ENCODE measurements at places on chromosomes 1 and 21. TPM values are rescaled to one million over a fixed set of nuclear protein-coding genes. Genes with fewer than 3 reads are reported as not detected.

- DNase-seq = no peak
Measured at GRCh38 chr1:156098784-156099183, 15.7 kb upstream of the LMNA start.

HOOK1 gene
- total RNA-seq = 8.4 TPM

LIPI gene
- total RNA-seq = not detected

C1orf94 gene
- total RNA-seq = not detected

DNA sequence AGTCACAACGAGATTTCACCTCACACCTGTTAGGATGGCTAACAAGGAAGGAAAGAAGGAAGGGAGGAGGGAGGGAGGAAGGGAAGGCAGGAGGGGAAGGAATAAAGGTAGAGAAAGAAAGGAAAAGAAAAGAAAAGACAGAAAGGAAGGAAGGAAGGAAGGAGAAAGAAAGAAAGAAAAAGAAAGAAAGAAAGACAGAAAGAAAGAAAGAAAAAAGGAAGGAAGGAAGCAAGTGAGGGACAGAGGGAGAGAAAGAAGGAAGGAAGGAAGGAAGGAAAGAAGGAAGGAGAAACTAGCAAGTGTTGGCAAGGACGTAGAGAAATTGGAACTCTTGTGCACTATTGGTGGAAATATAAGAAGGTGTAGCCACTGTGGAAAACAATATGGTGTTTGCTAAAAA is 52.2 kb downstream of the CCDC185 start:
- no peak for DNase-seq

DNA sequence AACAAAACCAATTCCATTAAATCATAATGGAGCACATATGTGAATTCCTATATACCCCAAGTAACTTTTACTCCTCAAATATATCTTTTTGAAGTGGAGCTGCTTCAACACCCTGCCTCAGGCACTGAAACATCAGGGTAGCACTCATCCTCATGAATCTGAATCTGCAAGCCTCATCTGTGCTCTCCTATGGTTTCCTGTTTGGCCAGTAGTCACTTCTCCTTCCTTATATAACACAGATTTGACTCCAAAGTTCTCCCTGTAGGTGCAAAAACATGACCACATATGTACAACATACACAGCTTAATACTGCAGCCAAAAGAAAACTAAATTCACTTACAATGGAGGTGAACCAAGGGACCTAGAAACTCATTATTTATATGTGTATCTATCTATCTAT is 7.2 kb downstream of the TRIT1 start:
- DNase-seq = no peak

S100A3 gene
- 2.6 TPM for total RNA-seq

GRCh38 chr1:161218301-161219077 is 3.4 kb downstream of the FCER1G start:
- DNase-seq = no peak

- no peak for DNase-seq
Measured at GRCh38 chr1:168243636-168244212, 17.9 kb downstream of the SFT2D2 start.

DNA sequence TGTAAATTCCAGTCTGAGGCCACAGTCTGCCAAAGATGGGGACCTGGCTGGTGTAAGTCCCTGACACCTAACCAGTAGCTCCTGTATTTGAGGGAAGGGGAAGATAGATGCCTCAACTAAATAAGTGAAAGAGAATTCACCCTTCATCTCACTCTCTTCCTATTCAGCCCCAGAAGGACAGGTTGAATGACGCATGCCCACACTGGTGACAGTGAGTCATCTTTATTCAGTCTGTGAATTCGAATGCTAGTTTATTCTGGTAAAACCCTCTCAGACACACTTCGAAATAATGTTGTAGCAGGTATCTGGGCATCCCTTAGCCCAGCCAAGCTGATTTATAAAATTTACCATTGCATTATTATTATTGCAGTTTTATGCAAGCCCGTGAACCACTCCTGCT is 617.0 kb upstream of the PRMT6 start:
- DNase-seq = no peak

Data from HT-29 (cell line).